ENCODE measurements at places on chromosomes 7 and 10.

DNA sequence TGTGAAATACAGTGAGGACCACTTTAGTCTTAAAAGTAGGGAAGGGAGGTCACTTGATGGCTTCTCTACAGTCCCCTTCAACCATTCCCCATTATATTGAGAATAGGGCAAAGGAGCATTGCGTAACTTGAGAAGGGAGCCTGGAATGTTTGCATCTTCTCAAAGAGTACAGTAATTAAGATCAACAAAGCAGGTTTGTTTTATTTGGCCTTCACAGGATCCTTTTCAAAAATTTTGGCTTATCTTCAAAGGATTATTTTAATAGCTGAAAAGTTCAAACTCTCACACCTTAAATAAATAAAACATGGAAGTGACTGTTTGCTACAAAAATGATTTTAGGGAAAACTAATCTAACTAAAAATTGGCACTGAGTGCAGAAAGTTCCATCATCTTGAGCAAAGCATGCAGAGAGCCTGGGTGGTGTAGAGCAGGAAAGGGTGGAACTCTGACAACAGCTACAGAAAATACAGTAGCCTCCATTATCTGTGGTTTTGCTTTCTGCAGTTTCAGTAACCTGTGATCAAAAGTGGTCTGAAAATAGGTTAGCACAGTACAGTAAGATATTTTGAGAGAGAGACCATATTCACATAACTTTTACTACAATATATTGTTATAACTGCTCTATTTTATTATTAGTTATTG, 214.0 kb downstream of the MDFIC start:
- DNase-seq: no peak

GRCh38 chr7:1742555-1743303, 72.7 kb downstream of the ELFN1 start:
- no peak for DNase-seq

DNA sequence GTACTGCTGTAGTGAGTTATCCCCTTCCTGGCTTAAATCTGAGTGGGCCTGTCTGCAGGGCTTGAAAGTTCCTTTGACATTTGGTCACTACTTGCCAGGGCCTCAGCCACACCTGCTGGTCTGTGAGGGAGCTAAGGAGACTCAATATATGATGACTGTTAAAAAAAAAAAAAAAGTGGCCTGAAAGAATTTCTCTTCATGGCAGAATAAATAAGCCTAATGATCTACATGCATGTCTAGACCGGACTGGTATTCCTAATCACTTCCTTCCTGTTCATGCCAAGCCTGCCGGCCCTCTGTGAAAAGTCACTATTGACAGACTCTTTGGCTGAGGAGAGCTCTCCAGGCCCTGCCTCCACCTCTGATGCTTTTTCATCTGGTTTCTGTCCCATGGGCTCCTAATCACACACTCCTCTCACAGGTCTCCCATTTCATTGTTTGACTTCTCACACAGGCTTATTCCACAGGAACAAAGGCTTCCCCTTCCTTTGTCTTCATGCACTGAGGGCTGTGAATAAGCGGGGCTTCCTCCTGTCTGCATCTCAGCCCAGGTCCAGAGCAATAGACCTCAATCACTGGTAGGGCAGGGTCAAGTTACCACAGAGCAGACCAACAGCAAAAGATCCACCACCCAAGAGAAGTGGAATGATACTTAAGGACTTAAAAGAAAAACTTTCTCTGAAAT, 99.1 kb upstream of the SEC61G start:
- DNase-seq: no peak

DNA sequence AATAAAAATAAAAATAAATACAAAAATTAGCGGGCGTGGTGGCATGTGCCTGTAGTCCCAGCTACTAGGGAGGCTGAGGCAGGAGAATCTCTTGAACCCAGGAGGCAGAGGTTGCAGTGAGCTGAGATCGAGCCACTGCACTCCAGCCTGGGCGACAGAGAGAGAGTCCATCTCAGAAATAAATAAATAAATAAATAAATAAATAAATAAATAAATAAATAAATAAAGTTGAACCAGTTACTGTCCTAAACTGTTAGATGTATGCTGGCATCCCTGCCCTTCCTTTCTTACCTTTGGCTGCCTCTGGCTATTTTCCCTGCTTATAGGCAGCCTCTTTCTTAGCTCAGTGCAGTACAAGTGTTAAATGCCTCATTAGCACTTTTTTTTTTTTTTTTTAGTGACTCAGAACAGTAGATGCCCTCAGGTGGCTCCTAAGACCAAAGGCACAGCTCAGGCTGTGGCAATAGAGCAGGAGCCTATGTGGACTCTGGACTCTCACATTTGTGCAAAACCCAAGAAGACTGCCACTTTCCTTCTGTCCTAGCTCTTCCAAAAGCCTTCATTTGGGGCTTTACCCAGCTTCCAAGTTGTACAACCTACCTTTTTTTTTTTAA, 30.6 kb upstream of the CABCOCO1 start:
- DNase-seq: no peak

DNA sequence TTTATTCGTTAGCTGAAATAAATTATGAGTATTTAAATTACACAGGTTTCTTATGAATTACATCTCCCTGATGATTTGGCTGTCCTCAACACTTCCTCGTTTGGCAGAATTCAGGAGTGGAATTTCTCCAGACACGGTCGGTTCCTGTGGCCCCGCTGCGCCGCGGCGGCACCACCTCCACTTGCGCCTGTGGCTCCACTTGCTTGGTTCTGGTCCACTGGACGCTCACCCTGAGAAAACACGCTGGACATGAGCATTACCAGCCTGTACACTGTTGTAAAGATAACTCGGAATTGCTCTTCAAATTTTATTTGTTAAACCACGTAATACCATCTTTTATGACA, 85.3 kb downstream of the ZNF33B start:
- no peak for DNase-seq

DNA sequence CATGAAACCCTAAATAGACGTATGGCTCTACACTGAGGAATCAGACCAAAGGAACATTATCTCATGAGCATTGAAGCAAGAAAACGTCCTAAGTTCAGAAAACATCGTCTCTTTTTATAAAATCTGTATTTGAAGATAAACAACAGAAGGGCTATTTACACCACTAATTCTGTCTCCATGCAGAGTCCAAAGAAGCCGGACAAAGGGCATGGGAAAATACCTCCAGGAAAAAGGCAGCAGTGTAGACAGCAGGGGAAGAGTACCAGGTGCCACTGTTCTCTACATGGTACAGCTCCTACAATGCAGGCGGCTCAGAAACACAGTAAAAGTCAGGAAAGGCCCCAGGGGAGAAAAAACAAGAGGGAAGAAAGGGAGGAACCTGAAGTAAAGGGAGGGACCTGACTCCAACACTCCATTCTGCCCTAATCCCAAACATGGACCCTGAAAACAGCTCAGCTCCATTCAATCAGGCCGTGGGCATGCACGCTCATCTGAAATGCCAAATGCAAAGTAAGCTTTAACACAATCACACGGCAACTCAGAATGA, 17.5 kb downstream of the FAM171A1 start:
- DNase-seq: no peak

GRCh38 chr10:69498711-69499471, 47.6 kb downstream of the TSPAN15 start:
- no peak for DNase-seq

GRCh38 chr10:131885391-131886165, 15.2 kb upstream of the PPP2R2D start:
- DNase-seq: peak; percentile 69

- no peak for DNase-seq
These were observed 264.1 kb downstream of the GRID1 start for GRCh38 chr10:86102451-86102850.

GRCh38 chr10:131031346-131031745, 280.2 kb downstream of the TCERG1L start:
- no peak for DNase-seq

DNA sequence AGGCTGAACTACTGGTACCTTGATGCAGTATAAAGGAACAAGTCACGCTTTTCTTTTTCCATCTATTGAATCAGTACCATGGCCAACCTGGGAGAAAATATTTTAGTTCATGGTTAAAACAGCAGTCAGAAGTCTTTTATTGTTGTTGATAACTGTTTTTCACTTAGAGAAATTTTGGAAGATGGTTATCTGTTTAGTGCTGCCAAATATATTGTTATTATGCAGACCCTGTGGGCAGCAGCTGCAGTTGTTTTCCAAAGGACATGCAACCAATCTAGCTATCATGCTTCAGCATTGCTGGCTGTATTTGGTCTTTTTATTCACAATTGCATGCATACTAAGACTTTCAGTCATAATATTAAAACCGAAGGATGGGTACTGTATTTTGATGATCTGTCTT, 169.5 kb downstream of the BBS9 start:
- no peak for DNase-seq

DNA sequence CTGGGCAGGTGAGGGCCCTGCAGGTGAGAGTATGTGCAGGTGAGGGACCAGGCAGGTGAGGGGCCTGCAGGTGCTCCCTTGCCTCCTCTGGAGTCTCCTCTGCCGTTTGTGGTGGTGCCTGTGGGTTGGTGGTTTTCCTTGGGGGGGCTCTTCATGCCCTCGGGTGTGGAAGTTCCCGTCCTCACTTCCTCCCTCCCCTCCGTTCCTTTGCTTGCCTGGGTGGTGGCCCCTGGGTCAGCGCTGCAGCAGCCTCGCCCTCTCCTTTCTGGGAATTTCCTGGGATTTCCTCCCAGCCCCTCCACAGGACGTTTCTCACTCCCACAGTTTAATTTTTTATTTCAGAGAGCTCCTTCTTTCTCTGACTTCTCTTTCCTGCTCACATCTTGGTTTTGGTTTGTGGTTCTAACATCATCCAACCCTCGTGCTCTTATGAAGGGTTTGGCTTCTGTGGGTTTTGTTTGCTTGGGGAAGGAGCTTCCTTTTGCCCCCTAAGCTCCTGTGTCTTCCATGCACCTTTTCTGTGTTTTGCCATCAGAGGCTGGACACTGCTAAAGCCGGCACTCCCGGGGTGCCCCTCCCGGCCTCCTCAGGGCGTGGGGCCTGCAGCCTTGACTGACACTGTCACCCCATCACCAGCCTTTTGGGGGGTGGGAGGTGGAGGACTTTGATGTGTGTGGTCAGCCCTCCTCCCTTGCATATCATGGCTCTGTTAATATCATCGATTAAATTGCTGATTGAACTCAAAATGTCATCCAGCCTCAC, 29.2 kb upstream of the ADGRA1 start:
- no peak for DNase-seq

DNA sequence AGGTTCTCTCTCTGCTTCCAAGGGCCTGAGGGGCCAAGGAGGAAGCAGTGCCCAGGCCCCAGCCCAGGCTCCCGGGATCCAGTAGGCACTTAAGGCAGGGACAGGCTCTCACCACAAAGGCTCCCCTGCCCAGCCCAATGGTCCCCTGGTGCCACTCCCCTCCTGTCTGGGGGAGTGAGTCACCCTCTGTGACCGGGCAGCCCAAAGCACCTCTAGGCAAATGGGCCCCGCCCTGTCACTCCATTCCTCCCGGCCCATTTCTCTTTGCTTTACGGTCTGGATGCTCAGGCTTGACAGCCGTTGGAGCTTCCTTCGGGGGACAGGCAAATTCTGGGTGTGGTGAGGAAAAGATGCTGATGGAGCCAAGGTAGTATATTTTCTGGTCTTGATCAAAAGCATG, at the start of gene CALHM3:
Gene CALHM3 (minus strand): TSS at position 106 of the 400 bp plus-strand sequence. CDS start 208 bp downstream, outside the sequence.
- DNase-seq: no peak

DNA sequence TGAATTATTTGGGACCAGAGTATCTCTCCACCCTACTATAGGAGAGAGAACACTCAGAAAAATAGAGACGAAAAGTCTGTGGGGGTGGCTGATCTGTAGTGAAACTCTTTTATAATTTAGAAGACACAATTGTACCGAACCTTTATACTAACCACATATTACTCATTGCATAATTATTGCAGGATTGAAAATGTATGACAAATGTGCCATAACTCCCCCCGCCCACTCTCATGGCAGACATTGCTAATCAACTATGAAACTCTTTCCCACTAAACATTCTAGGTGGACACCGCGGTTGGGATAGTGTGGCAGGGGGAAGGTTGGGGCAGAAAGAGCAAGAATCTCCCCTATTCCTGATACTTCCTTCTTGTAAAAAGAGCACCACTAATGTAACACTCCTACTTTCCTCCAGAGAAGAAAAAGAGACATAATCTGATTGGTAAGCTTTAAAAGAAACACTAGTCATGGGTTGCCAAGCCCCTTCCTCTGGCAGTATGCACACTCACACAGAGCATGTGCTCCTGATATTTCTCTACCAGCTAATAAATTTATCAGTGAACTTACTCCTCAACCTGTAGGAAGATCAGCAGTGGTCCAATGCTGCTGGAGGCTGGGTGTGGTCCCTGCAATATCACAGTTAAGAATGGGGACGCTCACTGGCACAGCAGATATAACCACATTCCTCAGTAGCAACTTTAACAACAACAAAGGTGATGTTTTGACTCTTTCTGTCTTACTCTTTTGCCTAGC, 18.7 kb upstream of the ARID5B start:
- DNase-seq: peak; percentile 54

DNA sequence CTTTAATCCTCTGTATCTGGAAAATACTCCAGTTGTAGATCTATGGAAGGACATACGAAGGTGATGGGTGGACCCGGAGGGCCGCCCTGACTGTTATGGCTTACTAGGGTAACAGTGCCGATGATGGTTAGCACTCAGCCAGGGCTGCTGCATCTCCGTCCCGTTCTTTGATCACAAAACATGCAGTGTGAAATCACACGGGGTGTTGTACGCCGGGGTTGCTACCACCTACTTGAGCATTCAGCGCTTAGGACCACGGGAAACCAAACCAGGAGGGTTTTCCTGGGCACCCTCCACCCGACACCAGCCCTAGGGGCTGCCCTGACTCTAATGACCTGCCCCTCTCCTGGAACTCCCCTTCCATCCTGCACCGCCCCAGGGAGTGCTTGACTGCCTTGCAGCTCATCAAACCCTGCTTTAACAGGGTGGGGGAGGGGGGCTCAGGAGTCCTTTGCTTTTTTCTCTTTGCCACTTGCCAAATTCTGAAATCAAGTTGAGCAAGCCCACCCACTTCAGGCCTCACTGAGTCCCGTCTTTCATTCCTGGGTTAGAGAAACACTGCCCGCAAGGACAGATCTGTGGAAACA, 20.4 kb downstream of the ZNF775 start:
- no peak for DNase-seq

DNA sequence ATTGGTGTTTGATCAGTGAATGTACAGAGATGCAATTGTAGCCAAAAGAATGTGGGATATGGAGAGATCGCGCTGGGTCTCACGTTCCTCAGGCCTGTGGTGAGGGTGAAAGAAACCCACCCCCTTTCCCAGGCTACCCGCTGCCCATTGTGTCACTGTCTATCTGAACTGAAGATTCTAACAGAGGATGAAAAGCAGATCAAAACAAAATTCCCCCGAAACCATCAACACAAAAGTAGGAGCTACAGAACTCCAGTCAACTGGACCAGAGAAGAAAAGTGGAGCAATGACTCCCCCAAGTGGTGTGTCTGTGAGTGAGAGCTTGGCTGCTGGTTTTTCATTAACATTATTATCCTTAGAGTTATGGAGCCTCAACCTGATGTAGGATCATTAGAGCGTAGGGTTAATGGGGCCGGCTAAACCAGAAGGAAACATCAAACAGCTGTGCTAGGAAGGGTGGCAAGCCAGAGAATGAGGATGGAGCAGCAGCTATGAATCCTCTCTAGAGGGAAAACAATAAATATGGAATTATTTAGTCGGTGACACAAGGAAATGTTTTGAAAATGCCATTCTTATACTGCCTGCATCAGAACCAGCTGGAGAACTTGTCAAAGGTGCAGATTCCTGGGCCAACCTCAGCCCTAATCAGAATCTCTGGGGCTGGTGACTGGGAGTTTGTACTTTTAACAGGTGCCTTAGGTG, 38.3 kb downstream of the AKR1B1 start:
- DNase-seq: no peak

GRCh38 chr7:24138343-24138742, 145.6 kb upstream of the NPY start:
- no peak for DNase-seq
